ENCODE measurements at places on chromosomes 1 and 21.

DNA sequence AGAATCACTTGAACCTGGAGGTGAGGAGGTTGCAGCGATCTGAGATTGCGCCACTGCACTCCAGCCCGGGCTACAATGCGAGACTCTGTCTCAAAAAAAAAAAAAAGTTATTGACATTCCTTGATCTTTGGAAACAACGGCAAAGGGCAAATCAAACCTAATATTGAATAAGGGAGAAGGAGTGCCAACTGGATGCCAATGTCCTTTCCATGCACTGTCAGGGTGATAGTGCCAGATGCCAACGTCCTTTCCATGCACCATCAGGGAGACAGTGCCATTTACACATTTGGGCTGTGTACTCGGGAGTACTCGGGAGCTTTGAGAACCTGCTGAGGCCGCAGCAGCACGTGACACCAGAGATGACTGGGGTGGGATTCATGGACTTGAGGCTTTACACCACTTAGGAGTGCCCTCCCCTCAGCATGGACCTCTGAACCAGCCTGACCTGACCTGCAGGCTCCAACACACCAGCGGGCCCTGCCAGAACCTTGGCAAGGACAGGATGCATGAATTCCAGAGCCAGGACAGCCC is 34.5 kb upstream of the SOD1 start:
- DNase-seq, result no peak

- DNase-seq, result no peak
Observed at GRCh38 chr1:117655220-117655577, 49.4 kb downstream of the TENT5C start.

GRCh38 chr1:34844252-34844634 is 15.3 kb downstream of the SMIM12 start:
- no peak for DNase-seq

GRCh38 chr1:117011334-117011733 is 9.8 kb downstream of the CD101 start:
- no peak for DNase-seq

DNA sequence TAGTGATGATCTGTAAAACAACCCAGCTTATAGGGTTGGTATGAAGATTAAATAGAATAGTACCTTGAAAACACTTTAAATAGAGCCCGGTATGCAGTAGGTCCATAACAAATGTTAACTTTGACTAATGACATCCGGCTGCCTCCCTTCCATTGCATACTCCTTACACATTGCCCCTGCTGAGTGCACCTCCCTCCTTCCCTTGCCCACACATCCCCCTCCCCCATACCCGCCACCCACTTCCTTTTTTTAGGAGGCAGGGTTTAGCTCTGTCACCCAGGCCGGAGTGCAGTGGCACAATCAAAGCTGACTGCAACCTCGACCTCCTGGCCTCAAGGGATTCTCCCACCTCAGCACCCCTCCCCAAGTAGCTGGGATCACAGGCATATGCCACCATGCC is 24.4 kb upstream of the ZC3H12A start:
- DNase-seq, result peak; percentile 62

- no peak for DNase-seq
Observed at GRCh38 chr1:120178799-120179756, 2.8 kb upstream of the SEC22B start.

- no peak for DNase-seq
Observed at GRCh38 chr1:156663178-156663577, 14.0 kb downstream of the NES start.

- no peak for DNase-seq
Observed at GRCh38 chr1:66402194-66402593, 131.8 kb upstream of the SGIP1 start.
